Activated CD4-positive, alpha-beta memory T cell treated with anti-CD3 and anti-CD28 coated beads for 36 hours (primary cell): ENCODE measurements at places on chromosomes 7 and 10. TPM values are rescaled to one million over a fixed set of nuclear protein-coding genes. Genes with fewer than 3 reads are reported as not detected.

KCTD7 gene
- total RNA-seq: 8.2 TPM

PVRIG gene
- total RNA-seq: 21.0 TPM

NPTX2 gene
- total RNA-seq: not detected

SLC13A1 gene
- not detected for total RNA-seq

PRSS1 gene
- total RNA-seq: not detected

HOXA5 gene
- total RNA-seq: not detected

MACC1 gene
- 0.10 TPM for total RNA-seq

PDLIM1 gene
- total RNA-seq: 0.76 TPM

CPVL gene
- total RNA-seq: not detected

SPRN gene
- not detected for total RNA-seq

GPNMB gene
- total RNA-seq: not detected

ZNF786 gene
- 4.5 TPM for total RNA-seq

NODAL gene
- not detected for total RNA-seq

STRA8 gene
- total RNA-seq: not detected

NAT16 gene
- total RNA-seq: not detected

NANOS1 gene
- 0.15 TPM for total RNA-seq

NPY gene
- total RNA-seq: not detected
